ENCODE measurements at places on chromosomes 6 and 20. TPM values are rescaled to one million over a fixed set of nuclear protein-coding genes. Genes with fewer than 3 reads are reported as not detected.

Gene WFDC5
- 0.86 TPM for polyA plus RNA-seq

Gene BTN1A1
- polyA plus RNA-seq, result not detected

Gene TRIM40
- polyA plus RNA-seq, result not detected

GRCh38 chr6:159640322-159640721, 52.7 kb downstream of the SOD2 start:
- no peak for DNase-seq

DNA sequence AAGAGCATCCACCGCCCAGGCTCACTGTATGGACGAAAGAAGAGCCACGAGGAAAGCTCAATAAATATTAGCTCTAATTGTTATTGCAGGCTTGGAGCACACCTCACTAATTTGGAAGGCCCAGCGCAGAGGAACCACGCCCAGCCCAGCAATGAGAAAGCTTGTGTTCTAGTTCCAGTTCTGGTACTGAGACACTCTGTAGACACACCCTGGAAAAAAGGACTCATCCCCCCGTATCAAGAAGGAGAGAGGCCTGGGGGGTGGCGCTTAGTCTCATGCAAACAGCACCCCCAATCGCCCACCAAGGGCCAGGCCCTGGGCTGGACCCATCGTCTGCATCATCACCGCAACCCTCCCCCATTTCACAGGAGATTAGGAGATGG, 156.9 kb downstream of the BMP7 start:
- DNase-seq, result no peak

GRCh38 chr6:13248584-13248985, 79.8 kb downstream of the TBC1D7 start:
- no peak for DNase-seq

DNA sequence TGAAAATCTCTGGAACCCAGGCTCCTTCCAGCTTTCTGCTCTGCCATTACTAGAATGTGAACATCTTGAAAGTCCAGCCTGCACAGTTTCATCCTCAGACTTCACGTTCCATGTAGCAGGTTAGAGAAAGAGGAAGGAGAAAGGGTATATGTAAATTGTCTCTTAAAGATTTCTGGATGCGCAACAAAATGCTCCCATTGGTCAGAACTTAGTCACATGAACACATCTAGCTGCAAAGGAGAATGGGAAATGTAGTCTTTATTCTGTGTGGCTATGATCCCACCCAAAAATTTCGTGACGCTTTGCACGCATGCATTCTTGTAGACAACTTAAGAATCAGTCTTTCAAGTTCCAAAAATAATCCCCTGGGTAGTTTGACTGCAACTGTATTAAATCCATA, 46.4 kb upstream of the CHD6 start:
- no peak for DNase-seq
